LNCaP clone FGC (cell line): ENCODE measurements at places on chromosomes 5 and 9.
A peak's percentile ranks its signal among the peaks of the same experiment; 100 is the strongest.

- no peak for DNase-seq
These were observed 5.6 kb downstream of the RAD23B start for GRCh38 chr9:107288701-107289100.

GRCh38 chr5:75847561-75848021 is 130.4 kb upstream of the POC5 start:
- DNase-seq = no peak

DNA sequence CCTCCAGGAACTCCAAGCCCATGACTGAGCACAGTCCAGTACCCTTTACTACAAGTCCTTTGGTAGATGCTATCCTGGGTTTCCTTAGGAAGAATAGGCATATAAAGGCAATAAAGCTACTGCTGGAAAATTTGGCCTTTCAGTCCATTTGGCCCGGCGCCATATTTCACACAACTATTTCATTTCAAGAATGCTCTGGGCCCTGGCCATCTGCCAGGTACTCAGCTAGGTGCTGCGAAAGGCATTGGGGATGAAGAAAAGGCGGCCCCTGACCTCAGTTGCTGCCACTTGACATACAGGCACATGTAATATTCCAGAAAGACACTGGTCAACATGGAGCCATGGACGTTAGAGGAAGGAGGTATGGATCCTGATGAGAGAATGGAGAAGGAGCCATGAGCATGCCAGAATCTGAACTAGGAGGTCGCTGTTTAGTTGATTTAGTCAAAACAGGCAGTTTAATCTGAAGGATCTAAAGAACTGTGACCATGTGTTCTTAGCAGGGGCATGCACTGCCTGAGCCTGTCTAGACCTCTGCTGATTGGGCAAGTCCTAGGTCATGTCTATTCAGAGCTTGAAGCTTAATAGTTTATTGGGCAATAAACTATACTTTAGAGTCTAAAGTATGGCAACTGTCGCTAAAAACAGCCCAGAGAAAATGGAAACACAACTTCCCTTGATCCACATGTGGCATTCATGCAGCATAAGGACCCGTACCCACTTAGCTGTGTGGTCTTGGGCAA is 149.3 kb downstream of the MELK start:
- DNase-seq = no peak

DNA sequence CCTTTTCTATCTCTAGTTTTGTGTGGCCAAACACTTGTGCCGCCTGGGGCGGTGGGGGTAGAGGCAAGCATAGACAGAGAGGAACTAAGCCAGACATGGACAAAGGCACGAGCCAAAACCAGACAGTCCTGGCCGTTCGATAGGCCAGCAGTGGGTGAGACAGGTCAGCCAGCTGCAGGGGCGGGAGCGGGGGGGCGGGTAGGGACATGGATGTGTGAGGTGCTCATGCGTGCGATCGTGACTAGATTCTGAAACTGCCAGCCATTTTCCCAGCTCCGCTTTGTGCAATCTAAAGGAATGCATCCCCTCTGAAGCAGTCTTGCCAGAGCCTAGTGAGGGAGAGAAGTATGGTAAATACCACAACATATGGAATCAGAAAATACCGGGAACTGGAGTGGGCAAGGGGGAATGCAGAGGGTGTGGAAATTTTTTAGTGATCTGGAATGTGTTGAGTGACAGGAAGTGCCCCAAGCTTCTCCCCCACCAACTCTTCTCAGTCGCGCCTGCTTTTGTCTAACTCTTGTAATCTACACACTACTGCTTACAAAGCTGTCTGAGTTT is 111.9 kb downstream of the NR6A1 start:
- DNase-seq = peak; percentile 60

- DNase-seq = no peak
These were observed 61.6 kb downstream of the ST8SIA4 start for GRCh38 chr5:100841358-100842076.

DNA sequence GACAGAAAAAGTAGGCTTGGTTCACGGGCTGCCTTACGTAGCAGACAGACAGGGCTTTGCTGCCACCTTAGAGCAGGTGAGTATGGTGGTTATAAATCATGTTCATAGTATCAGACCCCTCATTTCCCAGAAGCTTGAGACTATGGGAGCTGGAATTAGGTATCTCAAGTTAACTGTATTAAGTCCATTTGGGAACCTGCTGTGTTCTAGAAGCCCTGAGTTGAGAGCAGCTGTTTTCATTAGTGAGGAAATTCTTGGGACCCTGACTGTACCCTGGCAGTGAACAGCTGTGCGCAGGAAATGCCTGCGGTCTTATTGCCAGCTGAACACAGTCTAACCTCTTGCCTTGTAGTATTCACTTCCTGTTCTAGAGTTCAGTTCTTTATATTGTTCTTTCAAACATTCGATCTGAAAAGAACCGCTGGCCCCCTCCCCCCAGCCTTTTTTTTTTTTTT is 29.8 kb downstream of the UGCG start:
- DNase-seq = no peak

DNA sequence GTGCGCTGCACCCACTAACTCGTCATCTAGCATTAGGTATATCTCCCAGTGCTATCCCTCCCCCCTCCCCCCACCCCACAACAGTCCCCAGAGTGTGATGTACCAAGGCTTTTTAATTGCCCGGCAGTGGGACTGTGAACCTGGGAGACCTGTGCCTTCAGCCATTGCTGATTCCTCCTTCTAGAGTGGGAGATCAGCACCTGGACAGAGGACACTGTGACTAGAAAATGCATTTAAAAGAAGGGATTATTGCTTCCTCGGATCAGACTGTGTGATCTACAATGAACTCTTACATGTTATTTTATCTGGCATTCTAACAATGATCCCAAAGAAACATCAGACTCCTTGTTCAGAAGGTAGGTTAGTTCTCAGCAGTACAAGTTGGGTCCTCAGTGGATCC is 25.9 kb downstream of the CTSL start:
- no peak for DNase-seq

DNA sequence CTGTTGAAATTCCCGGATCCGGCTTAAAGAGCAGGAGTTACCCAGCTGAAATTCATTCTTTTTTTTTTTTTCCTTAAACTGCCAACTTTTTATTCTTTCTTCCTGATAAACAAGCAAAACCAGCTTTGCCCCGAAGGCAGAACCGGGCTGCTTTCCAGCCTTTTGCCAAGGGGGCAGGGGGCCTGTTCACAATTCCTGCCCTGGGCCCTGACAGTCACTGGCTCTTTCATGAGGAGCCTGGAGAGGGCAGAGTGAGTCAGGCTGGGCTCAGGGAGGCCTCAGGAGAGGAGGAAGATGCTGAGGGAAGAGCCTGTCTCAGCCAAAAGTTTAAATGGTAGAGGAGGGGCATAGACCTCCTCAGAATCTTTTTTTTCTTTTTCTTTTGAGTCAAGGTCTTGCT is 4.8 kb downstream of the GLIPR2 start:
- DNase-seq = peak; percentile 35

DNA sequence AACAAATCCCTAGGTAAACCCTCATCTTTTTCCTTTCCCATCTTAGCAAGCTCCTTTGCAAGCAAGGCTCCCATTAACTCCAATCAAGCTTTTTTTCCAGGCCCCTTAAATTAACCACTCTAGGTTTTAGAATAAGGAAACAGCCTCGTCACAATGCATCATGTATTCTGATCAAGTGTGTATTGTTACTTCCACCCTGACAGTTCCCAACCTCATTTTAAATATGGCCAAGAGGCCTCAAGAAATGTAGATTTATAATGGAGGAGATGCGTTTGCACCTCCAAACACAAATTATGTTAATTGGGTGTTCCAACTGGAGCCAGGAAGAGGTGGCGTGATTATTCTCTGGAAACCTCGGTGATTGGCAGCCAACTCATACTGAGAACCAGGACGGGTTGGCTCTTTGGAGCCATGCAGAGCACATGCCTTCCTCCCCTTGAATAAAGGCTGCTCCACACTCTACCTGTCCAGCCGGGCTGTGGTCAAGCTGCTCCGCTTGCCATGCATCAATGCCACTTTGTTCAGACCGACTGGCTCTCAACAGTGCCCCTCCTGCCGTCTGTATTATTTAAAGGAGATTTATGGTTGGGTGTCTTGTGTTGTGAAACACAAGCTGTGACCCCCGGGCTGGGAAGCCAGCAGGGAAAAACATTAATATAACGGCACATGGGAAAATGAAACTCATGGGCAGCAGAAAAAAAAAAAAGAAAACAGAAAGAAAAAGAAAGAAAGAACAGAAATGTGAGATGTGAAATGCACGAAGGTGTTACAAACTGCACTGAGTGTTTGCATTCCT is 191.1 kb downstream of the EBF1 start:
- no peak for DNase-seq

GRCh38 chr9:113227436-113227835 is 6.1 kb downstream of the SLC31A1 start:
- DNase-seq = no peak

DNA sequence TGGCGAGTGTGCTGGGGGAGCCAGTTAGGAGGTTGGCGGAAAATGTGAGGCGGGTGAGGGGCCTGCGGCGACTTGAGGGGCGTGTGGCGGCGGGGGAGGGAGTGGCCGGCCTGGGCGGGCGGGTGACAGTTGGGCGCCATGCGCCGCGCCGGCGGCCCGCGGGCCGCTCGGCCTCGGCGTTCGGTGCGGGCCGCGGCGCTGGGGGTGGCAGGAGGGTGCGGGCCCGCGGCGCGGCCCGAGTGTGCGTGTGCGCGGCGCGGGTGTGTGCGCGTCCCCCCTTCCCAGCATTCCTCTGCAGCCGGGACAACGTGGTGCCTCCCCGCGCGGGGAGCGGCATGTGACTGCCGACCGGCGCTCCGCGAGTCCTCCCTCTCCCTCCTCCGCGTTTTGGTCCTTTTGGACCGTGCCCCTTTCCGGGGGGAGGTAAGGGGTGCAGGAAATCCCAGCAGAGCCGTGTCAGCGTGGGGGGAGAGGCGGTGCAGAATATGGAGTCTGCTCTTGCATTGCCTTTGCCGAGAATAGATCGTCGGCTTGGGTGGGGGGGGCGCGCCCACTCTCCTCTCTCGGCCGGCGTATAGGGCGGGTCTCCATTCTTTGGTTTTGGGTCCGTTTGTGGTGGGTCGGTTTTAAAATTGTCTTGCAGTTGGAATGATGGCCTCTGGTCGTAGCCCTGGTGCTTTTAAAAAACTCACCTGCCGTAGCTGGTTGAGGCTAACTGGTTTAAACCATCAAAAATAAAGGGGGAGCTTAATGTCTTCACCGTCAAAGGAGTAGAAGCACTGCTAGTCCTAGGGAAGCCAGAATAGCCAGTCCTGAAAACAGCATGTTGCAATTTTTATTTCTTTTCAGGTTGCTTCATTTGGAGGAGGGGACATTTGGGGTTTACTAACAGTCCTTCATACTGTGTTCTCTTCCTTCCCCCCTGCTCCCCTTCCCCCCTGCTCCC is 2.0 kb downstream of the LARP1 start:
- no peak for DNase-seq

DNA sequence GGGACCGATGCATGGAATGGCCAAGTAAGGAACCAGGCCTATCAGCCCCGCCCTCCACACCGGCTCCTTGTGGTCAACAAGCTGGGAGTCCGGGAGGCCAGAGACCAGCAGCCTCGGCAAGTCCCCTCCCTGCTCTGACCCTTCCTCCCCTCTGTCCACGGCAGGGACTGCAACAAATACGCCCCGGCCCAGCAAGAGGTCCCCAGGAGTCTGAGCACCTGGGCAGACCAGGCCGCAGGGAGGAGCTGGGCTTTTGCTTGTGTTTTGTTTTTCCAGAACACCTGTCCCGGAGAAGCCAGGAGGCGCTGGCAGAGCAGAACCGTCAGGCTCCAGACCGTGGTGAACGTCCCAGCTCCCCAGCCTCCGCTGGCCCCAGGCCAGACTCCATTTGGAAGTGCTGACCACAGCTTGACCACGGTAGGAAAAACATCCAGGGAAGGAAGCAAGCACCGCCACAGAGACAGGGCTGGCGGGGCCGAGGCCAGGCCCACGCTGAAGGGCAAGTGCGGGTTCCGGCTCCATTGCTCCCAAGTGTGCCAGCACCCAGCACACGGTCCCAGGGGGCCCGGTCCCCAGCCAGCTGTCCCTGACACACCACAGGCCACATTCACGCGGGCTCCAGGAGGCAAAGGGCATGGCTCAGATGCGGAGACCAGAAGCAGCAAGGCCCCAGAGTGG is 56.7 kb downstream of the VAV2 start:
- DNase-seq = peak; percentile 35
